HS-5 (cell line): ENCODE measurements at places on chromosomes 11 and 22.

DNA sequence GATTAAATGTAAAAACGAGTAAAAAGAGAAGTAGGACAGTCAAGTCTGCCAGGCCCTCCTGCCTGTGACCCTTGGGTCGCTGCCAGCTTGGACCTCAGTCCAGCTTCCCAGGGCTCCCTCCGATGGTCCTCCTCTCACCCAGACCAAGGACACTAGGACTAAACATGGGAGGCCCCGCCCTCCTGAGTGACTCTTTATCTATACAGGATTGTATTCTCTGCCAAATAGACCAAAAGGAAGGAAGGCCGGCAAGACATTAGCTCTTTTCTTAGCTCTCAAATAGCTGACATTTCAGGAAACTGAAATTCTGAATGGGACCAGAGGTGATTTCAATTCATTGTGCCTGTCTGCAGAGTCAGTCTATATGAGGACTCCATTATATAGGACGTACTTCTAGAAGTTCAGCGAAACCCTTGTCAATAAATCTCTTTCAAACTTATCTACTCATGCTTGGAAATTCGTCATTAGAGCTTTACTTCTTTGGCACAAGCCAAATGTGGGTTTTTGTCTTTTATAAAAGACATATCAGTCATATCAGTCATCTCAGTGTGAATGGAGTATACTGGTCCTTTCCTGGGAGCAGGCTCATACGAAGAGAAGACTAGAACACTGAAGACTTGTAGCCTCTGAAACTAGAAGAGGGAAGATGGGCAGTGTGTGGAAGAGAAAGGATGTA is 28.5 kb downstream of the ADORA2A start:
- no peak for DNase-seq

- DNase-seq, result no peak
Measured at GRCh38 chr11:103222806-103223205, 113.6 kb downstream of the DYNC2H1 start.

GRCh38 chr11:67489203-67489884 is 6.5 kb downstream of the AIP start:
- no peak for DNase-seq

- peak; percentile 46 for DNase-seq
Measured at GRCh38 chr11:61129639-61130523, 27.6 kb downstream of the CD5 start.

- peak; percentile 97 for DNase-seq
Measured at GRCh38 chr22:24208012-24208749, 26.9 kb downstream of the SUSD2 start.

DNA sequence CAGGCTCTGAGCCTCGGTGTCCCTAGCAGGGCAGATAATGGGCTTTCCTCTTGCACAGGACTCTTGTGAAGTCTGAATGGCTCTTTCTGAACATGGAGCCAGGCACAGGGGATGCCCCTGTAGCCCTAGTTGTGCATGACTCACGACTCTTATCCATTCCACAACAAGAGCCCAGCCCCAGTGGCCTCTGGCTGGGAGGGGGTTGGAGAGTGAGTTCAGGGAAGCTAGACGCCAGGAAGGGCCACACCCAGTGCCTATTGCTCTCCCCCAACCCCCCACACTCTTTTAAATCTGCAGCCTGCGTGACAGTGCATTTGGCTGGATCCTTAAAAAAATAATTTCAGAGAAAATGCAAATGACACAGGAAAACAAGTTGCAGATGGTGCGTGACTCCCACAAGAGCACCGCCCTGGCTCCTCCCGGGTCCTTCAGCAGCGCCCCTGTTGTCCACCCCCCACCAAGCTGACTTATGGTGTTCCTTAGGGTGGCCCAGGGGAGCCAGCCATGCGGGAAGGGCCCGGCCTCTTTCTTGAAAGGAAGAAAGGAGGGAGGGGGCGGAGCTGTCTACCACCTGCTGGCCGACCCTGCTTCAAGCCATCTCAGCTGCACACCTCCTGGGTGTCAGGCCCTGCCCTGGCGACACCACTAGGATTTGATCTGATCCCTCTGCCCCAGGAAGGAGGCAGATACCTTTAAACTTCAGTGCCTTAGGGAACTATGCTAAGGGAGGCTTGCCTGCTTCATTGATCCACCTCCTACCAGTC is 74.7 kb downstream of the MN1 start:
- no peak for DNase-seq

DNA sequence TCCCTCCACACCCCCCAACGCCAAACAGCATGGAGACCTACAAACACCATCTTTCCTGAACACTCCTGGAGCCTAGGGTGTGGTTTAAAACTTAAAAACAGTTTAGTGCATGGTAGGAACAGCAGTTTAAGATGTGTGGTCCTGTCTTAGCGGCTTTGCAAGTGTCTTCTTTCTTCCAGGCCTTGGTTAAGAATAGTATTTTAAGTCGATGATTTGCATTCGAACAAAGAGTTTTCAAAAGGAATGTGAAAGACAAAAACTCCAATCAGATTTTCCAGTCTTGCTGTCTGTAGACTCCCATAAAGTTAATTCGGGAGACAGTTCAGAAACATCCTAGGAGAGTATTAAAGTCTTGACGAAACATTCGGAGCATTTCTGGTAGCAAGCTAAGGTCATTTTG is 3.7 kb downstream of the FGF4 start:
- no peak for DNase-seq
